Activated T-helper 9 cell treated with anti-CD3 and anti-CD28 coated beads, Interleukin-2, amount 50 U/mL, for 16 hours (primary cell): ENCODE measurements at places on chromosomes 3 and 15.

DNA sequence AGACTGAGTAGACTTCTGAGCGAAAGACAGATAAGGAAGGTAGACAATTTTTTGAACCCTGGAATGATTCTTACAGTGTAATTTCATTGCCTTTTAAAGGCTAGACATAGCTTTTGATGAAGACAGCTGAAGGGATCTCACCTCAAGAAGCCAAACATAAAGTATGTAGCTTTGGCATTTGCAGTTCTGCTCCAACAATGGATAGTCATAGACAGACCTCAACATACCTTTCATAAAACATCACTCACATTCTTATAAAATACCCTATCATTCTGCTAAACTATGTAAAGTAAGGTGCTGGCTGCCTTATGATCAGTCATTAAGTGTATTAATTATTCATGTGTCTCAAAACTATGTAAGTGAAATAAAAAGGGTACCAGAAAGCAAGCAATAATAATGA is 70.0 kb downstream of the UBE3A start:
- no peak for DNase-seq

DNA sequence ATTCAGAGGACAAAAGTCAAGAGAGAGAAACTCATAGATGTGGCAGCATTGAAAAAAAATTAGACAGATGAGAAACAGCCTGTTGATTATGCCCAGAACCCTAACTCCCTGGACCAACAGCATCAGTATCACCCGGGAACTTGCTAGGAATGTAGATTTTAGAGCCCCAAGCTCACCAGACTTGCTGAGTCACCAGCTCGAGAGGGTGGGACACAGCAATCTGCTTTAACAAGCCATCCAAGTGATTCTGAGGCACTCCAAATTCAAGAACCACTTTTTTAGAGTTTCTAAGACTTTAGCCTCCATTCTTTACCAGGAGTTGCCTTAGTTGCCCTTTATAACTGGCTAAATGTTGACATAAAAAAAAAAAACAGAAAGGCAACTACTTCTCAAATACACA is 70.9 kb downstream of the CGGBP1 start:
- no peak for DNase-seq

DNA sequence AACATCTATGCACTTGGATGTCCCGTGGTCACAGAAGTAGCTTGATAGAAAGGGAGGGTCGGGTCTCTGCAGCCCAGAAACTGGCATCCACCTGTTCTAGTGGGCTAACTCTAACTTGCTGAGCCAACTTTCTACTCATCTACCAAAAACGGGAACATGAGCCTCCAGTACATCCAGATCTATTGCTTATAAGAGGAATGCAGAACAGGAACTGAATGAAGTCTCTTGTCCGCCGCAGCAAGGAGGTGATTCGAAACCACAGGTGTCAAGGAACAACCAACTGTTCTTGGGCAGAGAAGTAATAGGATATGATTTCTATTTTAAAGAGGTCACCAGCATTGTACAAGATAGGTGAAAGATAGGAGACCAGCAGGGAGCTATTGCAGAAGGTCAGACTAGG is 17.9 kb downstream of the TERC start:
- DNase-seq: no peak

- no peak for DNase-seq
These were observed 254.0 kb downstream of the GABRB3 start for GRCh38 chr15:26518885-26519284.

DNA sequence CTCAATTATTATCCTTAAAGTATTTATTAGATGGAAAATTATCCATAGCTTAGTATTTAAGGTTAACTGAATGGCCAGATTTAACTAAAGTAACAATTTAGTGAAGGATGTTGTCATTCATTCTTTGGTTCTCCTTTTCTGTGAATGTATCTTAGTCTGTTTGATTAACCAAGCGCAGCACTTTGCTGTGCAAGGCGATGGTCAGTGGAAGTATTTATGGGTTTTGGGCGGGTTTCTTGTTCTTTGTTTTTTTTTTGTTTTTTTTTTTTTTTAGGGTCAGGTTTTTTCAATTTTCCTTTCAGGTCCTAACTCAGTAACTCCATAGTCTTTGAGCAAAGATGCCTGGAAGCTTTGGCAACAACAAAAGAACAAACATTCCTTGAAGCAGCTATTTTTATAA is 328.8 kb downstream of the PTPRG start:
- DNase-seq: no peak
